Cerebellum (tissue), 4 donors: ENCODE measurements at places on chromosomes 2 and 18.

GRCh38 chr2:108978709-108979111, 10.3 kb downstream of the EDAR start:
- no peak for DNase-seq

GRCh38 chr18:59061914-59062642, 77.6 kb upstream of the SEC11C start:
- no peak for DNase-seq

DNA sequence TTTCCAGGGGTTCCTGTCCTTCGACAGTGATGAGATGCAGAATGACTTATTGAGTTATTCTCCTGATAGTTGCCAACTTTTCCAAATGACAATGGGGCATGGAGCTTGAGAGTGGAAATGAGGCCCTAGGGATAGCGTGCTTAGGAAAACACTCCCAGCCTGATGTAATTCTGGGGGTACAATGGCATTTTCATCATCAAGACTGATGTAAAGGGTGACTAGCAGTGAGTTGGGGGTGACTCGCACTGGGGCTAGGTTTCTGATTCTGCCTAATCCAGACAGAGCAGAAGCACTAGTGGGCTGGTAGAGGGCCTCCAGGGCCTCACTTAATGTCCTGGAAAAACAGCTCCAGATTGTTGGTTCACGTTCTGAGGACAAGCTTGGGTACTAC, 34.0 kb upstream of the IL37 start:
- no peak for DNase-seq

GRCh38 chr2:122851161-122851560, 1095.7 kb downstream of the TSN start:
- no peak for DNase-seq

DNA sequence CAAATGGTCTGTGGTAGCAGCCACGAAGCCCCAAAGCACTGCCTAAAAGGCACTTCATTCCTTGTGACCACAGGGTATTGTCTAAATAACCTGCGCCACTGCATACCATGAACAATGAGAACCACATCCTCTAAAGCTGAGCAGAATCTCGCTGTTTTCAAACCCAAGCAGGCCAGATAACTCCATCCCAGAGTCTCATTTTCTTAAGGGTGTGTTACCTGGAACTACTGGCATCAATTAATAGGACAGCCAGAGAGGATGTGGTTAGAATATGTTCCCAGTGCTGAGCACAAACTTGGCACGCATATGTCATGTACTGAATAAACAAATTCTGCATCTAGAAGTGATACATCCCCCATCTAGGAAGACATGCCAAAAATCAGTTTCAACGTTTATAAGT, 13.0 kb downstream of the VPS4B start:
- DNase-seq, result no peak

- peak; percentile 53 for DNase-seq
Observed at GRCh38 chr18:46148810-46149209, 44.6 kb downstream of the HAUS1 start.

GRCh38 chr2:9695941-9696340, 65.1 kb upstream of the YWHAQ start:
- no peak for DNase-seq

- DNase-seq, result no peak
Observed at GRCh38 chr2:63849381-63850203, 7.9 kb downstream of the UGP2 start.

DNA sequence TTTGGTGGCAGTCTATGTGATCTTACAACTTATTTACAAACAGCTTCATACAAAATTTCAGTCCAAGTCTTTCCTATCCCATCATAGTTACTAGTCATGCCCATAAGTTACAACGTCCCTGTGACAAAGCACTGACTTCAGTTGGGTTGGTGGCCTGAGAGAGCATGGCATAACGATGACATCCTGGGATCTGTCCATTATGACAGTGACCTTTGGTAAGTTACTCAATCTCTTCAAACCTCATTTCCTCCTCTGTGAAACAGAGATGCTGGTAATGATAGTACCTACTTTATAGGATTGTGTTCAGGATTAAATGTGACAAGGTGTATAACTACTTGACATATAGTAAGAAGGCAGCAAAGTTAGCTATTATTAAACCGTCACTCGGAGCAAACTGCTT, 55.4 kb upstream of the ATP5MC3 start:
- no peak for DNase-seq
